Stimulated activated CD8-positive, alpha-beta memory T cell treated with anti-CD3 and anti-CD28 coated beads, Interleukin-4, amount 100 ng/mL, for 48 hours (primary cell): ENCODE measurements at places on chromosomes 11 and 22.

- no peak for DNase-seq
These were observed 75.6 kb downstream of the BRD1 start for GRCh38 chr22:49751966-49752597.

GRCh38 chr22:23709107-23709506, 18.3 kb downstream of the RGL4 start:
- DNase-seq, result no peak

GRCh38 chr11:114164546-114164945, 105.0 kb downstream of the ZBTB16 start:
- no peak for DNase-seq

- no peak for DNase-seq
These were observed 3.4 kb downstream of the MS4A10 start for GRCh38 chr11:60788401-60789125.
